AML-193 (cell line): ENCODE measurements at places on chromosomes 4 and X.

- DNase-seq = no peak
These were observed 2.9 kb upstream of the CYBB start for GRCh38 chrX:37776987-37777325.

DNA sequence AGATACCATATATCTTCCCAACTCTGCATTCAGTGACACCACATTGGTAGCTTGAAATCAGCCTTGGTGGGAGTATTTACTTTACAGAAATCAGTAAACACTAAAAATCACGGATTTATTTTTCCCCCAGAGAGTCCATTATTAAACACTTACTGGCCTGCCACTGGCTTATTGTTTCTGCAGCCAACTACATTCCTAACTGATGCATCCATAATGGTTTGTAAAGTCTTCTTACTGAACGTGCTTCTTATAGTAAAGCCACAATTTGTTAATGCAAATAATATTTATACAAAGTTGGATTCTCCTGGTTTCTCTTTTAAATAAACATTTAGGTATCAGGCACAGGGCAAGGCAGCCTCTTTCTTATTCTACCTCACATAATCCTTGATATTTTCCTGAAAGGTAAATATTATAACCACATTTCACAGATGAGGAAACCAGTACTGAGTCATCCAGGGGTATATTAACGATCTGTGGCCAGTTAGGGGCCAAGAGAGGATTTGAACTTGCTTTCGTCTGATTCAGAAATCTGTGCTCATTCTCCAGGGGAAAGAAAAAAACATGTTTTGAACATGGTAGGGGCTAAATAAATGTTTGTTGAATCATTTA, 136.5 kb downstream of the RAB28 start:
- DNase-seq = no peak

GRCh38 chr4:41028392-41029076, 185.8 kb downstream of the APBB2 start:
- DNase-seq = no peak

GRCh38 chrX:46319750-46320149, 225.5 kb downstream of the ZNF674 start:
- DNase-seq = no peak

DNA sequence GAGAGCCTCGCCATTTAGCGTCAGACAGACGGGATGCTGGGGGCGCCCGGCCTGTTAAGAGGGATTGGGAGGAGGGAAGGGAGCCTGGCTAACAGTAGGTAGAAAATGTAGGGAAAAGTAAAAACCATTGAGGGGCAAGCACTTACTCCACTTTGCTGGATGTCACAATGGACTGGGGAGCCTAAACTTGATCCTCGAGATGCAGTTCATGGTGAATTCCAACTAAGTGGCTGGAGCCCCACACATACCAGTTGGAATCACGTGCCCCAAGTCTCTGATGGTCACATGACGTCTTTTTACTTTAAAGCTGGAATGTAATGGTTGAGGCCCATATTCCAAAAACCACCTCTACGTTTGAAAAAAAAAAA, 1.5 kb downstream of the PLS3 start:
- no peak for DNase-seq

GRCh38 chrX:107454302-107454701, 4.8 kb downstream of the FRMPD3 start:
- no peak for DNase-seq

GRCh38 chr4:19809989-19810388, 441.7 kb upstream of the SLIT2 start:
- no peak for DNase-seq

DNA sequence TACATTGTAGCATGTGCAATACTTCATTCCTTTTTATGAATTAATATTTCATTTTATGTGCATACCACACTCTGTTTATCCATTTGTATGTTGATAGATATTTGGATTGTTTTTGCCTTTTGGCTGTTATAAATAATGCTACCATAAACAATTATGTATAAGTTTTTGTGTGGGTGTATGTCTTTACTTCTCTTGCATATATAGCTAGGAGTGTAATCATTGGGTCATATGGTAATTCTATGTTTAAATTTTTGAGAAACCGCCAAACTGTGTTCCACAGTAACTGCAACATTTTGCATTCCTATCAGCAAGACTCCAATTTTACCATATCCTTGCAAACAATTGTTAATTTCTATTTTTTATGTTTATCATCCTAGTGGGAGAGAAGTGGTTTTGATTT, 3.1 kb upstream of the TCEAL5 start:
- no peak for DNase-seq

DNA sequence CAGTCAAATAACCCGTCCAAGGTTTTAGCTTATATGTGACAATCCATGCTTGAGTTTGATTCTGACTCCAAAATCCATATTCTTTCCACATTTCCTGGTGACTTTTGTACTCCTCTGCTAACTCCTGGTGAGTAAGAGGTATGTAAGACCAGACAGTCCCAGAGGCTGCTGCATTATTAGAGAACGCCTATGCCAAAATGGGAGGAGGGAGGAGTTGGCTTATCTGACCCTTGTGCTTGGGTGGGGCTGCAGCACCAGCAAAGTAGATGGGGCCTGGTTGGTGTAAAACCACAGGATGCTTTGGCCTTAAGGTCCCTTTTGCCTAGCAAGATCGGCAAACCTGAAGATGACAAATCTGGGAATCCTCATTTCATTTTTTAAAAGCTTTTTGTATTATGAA, 9.1 kb upstream of the RNF212 start:
- DNase-seq = no peak
